Cerebellum (tissue), 4 donors: ENCODE measurements at places on chromosomes 11 and 22. TPM values are rescaled to one million over a fixed set of nuclear protein-coding genes. Genes with fewer than 3 reads are reported as not detected.

KCNJ11 gene
- 10.9 TPM for total RNA-seq

TRIM51 gene
- total RNA-seq: not detected

GRCh38 chr11:47216121-47216798, 1.5 kb downstream of the DDB2 start:
- peak; percentile 38 for DNase-seq

DNA sequence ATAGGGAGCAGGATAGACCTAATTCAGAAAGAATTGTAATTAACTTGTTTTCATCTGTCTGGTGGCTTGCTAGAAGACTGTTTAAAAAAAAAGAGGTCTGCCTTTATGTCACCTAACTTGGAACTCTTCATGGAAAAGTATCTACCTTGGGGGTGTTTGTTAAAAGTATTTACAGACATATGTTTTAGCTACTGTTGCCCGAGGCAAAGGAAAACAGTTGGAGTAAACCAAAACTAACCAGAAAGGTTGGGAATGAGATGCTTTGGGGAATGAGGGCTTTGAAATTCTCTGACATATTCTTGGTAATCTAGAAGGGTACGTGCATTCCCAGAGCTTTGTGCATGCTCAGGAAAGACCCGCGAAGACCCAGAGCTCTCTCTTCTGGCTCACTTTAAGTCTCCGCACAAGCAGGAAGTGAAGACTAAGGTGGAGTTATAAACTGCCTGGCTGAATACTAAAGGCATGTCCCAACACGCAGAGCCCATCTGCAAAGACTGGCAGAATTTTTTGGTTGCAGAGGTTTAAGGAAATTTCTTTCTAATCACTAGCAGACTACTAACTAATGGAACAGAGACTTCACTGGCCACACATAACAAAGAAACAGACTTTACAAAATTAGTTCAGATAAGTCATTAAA, 33.2 kb downstream of the HIKESHI start:
- DNase-seq: no peak

DNA sequence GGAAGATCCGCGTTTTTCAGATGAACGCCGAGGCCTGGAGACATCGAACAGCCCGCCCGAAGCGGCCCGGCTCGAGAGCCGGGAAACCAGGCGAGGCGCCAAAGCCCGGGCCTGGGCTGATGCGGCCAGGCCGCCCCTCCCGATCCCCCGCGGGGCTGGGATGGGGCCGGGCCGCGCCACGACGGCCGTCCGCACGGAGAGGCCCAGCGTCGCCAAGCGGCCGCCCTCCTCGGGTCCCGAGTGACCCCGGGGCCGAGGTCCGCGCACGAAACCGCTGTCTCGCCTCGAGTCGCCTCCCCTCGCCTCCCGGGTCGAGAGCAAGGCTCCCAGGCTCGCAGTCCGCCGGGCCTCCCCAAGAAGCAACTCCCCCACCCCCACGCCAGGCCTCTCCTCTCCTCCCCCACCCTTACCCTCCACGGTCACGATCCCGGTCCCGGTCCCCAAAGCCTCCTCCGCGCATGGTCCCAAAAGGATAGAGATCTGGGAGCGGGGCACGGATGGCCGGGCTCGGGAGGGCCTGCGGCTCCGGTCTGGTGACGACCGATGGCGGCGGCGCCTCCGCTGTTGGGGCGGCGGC, 482 bp downstream of the DDX17 start:
- DNase-seq: peak; percentile 80

GRCh38 chr11:3156282-3156660, 8.8 kb downstream of the OSBPL5 start:
- DNase-seq: no peak
